Astrocyte of the spinal cord (primary cell): ENCODE measurements at places on chromosomes 6 and 20.

- DNase-seq: no peak
Observed at GRCh38 chr6:72267470-72267869, 354.4 kb upstream of the KCNQ5 start.

- DNase-seq: no peak
Observed at GRCh38 chr20:653590-654416, 803 bp upstream of the SRXN1 start.

GRCh38 chr6:35969646-35970045 is 48.7 kb upstream of the SRPK1 start:
- no peak for DNase-seq

GRCh38 chr6:558089-558488 is 98.8 kb downstream of the HUS1B start:
- DNase-seq: no peak

DNA sequence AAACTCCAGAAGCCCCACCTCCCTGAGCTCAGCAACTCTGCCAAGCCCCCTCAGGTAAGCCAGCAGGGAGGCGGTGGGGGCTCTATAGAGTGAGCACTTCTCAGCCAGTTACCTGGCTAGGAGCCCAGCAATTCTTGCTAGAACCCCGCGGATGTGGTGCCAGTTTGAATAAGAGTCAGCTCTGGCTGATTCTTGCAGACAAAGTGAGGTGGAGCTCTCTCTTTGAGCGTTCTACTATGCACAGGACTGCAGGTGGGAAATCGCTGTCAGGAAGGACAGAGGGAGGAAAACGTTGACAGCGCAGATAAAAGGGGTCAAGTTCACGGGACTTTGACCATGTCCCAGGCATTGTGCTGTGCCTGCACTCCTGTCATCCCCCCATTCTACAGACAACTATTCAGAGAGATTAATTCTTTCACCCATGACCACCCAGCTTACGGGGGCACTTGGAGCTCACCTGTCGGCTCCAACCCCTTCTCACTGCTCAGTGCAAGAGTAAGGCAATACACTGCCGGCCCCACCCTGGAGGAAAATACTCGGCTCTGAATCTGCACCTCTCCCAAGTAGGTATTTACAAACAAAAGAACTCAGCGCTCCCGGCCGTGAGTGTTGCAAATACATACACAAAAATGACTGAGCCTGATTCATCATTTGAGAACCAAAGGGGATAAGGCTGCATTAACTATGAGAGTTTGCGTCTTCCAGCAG is 92.9 kb downstream of the ANKRD60 start:
- no peak for DNase-seq

DNA sequence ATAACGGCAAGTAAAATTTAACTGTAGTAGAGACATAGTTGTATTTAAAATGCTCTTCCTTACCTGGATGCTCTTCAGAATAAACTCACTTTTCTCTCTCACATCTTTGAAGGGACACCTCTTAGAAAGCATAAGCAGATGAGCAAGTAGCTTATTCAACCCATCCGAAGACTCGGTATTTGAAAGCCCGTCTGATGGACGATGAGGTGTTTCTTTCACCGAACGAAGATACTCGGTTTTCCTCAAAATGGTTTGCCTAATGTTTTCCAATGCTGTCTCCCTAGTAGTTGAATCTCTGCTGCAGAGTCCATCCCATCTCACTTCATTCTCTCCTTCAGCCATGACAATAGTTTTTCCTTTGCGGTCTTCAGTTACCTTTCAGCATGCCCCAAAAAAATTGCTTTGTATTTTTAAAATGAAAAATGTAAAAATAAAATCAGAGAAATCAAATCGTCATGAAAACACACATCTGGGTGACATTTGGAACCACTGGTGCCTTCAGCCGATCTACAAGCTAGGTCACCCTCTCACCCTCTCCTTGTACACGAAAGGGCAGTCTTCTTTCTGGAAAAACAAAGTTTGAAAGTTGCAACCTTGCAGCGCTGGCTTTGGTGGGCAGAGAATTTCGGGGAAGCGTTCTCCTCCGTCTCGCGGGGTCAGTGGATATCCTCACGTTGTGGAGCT is 772 bp downstream of the SESN1 start:
- DNase-seq: peak; percentile 31

GRCh38 chr6:28863604-28864325 is 60.0 kb downstream of the TRIM27 start:
- DNase-seq: peak; percentile 86

DNA sequence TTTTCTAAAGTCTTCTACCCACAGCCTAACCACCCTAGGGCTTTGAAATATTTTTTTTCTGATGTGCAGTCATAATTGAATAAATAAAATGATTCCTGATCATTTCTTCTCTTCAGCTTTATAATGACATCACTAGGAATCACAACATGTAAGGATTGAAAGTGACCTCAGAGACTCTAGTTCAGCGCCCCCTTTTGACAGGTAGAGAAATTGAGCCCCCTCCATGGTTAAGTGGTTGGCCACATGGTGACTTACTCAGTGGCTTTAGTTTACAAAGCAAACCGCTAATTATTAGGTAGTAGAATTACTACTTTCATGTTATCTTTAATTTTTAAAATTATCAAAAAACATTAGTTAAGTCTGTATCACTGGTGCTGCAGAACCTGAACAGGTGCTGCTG is 13.3 kb upstream of the SLC2A12 start:
- DNase-seq: no peak

- DNase-seq: peak; percentile 43
Observed at GRCh38 chr6:36436466-36436865, 6.2 kb downstream of the PXT1 start.

GRCh38 chr6:14642842-14643241 is 525.3 kb downstream of the CD83 start:
- DNase-seq: no peak

- DNase-seq: no peak
Observed at GRCh38 chr6:11391934-11392777, 145.4 kb upstream of the TMEM170B start.

DNA sequence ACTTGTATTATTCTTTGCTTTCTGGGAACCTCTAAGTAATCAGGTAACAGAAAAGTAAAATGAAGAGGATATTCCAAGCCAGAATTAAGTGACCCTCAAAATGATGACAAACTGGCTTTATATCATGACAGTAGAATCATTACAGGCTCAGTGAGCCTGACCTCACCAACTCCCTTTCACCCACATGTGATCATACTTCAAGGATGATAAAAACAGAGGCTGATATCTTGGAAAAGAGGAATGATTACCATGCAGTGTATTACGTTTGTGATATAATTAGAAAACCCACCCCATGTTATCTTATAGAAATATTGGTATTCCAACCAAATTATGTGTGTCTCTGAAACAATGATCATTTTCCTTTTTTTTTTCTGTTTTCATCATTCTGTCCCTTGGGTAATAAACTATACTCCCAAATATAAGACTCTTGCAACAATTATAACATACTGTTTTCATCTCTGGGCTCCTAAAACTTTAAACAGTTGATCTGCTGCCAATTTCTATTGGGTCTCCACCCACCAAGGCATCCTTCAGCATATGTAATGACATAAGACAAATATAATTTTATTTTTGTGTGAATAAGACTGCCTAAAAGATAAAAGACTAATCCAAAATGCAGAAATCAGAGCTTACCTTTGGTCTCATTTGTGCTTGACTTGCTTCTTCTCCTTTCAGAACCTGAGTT is 115.7 kb downstream of the DST start:
- no peak for DNase-seq

GRCh38 chr20:50834599-50835005 is 39.7 kb downstream of the BCAS4 start:
- peak; percentile 85 for DNase-seq

- DNase-seq: no peak
Observed at GRCh38 chr6:34527751-34528670, 28.1 kb downstream of the SPDEF start.

DNA sequence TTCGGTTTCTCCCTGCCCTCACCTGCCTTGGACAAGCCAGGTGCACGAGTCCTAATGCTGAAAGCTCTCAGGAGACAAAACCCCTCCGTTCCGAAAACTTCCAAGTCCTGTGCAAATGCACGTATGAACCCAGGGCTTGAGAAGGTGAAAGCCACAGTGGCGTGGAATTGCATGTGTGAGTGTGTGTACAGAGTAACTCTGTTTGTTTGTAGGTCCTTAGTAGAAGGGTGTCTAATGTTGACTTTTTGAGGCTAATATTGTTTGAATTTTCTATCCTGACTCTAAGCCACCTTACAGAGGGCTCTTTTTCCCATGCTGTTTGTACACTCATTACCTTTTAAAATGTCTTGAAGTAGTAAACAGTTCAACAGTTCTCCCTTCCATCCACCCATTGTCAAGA is 129.1 kb downstream of the FOXA2 start:
- no peak for DNase-seq

DNA sequence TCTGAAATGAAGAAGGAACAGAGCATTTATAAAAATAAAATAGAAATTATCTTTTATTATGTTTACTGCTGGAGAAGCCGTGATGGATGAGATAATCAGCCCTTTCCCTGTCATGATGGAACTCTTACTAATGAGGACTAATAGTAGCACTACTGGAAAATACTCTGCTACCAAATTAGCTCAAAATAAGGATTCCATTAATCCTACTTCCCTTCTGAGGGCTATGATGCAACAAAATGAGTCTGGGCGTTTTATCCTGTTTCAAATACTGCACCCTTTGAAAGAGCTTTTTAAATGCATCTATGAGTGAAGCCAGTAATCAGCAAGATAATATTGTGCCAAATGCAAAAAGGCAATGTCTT is 59.3 kb upstream of the CARMIL1 start:
- DNase-seq: no peak

DNA sequence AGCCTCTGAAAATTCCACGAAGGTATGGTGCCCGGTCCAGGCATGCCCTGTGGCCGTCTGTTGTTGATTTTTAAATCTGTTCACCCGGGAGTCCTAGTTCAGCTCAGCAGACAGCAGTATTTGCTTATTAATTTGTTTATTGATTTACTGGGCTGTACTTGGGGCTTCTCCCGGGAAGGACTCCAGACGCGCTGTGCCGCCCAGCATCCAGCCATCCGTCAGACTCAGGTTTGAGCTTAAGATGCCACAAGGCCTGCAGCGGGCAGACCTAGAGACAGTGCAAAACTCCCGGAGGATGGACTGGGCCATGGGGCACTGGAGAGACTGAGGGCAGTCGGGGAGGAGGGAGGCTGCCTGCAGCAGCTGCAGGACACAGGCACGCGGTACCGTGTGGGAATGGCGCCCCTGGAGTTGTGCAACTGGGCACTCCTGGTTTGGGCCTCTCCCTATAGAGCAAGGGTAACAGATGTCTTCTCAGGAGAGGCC is 17.3 kb upstream of the CCDC167 start:
- no peak for DNase-seq

- no peak for DNase-seq
Observed at GRCh38 chr6:166850677-166851076, 105.7 kb downstream of the RNASET2 start.

DNA sequence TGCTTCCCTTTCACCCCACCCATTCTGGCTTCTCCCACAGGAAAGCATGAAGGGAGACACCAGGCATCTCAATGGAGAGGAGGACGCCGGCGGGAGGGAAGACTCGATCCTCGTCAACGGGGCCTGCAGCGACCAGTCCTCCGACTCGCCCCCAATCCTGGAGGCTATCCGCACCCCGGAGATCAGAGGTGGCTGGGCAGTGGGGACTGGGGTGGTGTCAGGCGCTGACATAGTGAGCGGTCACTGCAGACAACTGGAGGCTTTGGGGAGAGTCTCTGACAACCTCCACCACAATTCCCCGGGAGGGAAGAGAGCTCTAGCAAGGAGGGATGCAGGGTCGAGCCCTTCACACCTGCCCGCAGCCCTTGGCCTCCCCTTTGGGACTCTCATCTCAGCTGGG is 18.1 kb downstream of the DNMT3B start:
- no peak for DNase-seq

DNA sequence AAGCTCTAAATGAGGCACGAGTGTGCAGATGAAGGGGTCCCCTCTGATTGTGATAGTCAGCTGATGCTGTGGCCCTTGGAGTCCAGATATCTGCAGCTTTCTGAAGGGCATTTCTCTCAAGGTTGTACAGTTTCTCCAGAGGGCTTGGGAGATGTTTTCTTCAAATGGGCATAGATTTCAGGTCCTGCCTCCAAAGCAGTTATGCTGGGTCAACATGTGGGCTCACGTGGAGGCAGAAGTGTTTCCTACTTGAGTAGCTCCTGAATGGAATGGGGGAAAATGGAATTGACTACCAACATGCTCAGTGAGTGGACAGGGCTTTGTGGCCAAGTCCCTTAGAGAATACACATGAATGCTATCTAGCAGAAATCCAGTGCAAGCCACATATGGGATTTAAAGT is 360.7 kb downstream of the SAMD5 start:
- DNase-seq: no peak

GRCh38 chr6:10861086-10861485 is 20.8 kb downstream of the GCM2 start:
- DNase-seq: no peak

- DNase-seq: no peak
Observed at GRCh38 chr6:104095661-104096416, 763.9 kb downstream of the HACE1 start.

DNA sequence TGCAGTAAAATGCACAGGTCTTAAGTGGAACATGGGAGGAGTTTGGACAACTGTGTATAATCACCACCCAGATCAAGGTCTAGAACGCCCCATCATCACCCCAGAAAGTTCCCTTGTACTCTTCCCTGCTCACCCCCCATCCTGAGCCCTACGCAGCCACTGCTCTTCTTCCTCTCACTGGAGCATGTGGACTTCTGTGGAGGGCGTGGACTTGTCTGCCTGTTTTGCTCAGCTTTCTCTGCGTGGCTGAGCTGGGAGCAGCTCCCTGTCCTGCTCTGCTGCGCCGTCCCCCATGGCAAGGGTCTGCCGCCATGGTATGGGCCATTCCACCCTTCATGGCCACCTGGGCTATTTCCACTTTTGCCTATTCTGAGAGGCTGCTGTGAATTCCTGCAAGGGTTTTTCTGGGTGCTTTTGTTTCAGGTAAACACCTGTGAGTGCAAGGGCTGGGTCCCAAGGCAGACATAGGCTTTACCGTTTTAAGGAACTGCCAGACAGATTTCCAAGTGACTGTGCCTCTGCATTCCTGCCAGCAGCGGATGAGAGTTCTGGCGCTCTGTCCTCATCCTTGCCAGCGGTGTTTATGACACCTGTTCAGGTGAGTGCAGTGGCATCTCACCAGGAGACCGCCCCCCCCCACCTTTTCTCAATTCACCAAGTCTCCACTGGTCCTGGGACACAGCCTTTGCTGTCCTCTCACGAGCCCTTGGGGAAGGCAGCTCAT is 19.7 kb downstream of the PCK1 start:
- DNase-seq: no peak

DNA sequence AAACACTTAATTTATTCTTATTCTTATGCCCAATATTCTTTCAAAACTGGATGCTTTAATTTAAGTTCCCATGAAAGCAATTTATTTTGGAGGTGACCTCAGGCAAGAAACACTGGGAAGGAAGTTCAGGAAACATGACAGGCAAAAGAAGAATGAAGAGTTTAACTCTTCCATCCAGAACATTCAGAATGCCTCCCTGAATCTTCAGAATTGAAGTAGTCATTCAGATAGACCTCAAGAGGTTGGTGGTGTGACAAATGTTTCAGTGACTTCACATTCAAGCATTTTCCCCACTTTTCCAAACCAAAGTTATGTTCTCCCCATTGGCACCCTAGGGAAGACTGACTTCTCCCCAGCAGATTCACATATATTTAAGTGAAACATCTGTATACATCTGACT is 110.5 kb downstream of the HAO1 start:
- DNase-seq: no peak

- no peak for DNase-seq
Observed at GRCh38 chr6:10721850-10722569, 860 bp upstream of the TMEM14C start.
